D721Med (cell line): ENCODE measurements at places on chromosomes 1 and 21.

- no peak for DNase-seq
These were observed 44.2 kb upstream of the MARK1 start for GRCh38 chr1:220483700-220484099.

DNA sequence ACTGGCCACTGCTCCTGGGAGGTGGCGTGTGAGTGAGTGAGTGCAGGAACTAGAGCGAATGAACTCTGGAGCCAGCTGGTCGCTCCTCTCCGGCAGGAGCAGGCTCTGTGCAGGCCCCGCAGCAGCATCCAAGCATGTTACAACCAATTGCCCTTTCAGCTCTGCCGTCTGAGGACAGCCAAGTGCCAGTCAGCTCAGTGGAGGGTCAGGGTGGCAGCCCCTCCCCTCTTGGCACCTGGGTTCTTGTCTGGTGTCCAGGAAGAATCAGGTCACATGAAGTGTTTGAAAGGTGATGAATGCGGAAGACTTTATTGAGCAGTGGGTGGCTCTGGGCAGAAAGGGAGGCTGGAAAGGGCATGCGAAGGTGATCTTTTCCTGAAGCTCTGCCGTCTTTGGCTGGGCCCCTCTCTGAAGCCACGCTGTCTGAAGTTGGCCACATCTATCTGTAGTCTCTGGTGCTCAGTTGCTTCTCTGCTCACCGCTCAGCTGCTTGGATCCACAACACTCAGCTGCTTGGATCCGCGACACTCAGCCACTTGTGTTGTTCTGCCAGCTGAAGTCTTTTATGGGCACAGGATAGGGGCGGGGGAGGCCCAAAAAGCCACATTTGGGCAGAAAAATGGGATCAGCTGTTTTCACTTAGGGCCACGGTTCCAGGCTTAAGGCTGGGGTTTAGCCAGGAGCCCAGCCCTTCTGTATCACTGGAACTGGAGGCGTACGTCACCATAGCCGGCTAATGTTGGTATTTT, 139.8 kb downstream of the ADSS2 start:
- no peak for DNase-seq

DNA sequence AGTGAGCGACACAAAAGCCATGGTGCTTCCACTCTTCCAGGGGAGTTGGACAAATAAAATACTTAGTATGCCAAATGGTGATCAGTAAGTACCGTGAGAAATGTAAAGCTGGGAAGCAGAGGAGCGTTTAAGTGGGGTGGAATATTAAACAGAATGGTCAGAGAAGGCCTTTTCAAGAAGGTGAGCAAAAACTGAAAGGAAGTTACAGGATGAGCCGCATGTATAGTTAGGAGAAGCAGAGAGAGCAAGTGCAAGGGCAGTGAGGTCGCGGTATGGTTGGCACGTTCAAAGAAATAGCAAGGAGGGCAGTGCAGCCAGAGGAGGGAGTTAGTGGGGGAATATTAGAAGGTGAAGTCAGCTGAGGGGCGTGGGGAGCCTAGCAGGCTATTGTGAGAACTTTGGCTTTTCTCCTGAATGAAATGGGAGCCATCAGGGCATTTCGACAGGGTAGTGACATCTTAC, 748 bp upstream of the ATP6V0B start:
- no peak for DNase-seq

DNA sequence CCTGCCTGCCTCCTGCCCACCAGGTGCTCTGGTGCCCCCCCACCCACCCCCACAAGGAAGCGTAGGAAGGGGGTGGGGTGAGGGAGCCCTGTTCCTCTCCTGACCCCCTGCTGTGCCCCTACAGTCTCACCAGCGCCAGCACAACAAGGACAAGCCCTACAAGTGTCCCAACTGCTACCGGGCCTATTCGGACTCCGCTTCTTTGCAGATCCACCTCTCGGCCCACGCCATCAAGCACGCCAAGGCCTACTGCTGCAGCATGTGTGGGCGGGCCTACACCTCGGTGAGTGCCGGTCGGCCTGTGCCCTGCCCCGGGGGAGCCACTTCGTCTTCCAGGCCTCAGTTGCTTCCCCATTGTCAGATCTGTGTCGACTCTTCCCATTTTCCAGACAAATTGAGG, 25.9 kb downstream of the A3GALT2 start:
- DNase-seq = no peak

DNA sequence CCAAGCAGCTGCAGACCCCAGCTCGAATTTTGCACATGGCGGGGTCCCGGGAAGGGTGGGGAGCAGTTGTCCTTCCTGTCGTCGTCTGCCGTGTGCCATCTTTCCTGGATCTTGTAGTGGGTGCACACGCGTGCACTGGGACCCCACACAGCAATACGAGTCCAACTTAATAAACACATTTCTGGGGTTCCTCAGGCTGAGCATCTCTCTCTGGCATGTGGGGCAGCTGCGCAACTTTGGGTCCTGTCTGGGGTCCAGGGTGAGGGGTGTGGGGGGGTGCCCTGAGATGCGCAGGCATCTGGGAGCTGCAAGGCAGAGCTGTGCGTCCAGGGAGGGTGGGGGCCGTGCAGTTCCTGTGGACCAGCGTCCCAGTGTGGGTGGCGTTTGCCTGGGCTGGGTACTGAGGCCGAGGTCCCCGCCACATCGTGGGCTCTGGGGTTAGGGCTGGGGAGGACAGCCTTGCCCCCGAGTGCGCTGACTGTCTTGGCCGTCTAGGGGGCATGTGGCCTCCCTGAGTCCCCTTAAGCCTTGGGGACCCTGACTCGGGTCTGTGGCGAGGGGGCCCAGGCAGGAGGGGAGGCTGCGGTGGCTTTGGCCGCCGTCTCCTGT, 652 bp upstream of the PLEKHN1 start:
- DNase-seq = no peak

- no peak for DNase-seq
These were observed 52.2 kb downstream of the YARS1 start for GRCh38 chr1:32764826-32765569.

- DNase-seq = no peak
These were observed 12.1 kb upstream of the DIPK1A start for GRCh38 chr1:92973203-92973897.

- DNase-seq = no peak
These were observed 296.1 kb downstream of the PDE4B start for GRCh38 chr1:66088787-66089186.

DNA sequence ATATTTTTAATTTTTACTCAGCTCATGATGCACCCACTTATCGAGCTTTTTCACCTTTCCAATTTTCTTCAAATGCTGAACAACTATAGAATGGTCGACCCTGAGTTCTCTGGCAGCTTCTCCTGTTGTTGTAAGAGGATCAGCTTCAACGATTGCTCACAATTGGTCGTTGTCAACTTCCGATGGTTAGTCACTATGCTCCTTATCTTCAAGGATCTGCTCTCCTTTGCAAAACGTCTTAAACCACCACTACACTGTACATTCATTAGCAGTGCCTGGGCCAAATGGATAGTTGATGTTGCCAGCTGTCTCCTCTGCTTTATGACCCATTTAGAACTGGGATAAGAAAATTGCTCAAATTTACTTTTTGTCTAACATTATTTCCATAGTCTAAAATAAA, 385.9 kb upstream of the LYPLAL1 start:
- no peak for DNase-seq

DNA sequence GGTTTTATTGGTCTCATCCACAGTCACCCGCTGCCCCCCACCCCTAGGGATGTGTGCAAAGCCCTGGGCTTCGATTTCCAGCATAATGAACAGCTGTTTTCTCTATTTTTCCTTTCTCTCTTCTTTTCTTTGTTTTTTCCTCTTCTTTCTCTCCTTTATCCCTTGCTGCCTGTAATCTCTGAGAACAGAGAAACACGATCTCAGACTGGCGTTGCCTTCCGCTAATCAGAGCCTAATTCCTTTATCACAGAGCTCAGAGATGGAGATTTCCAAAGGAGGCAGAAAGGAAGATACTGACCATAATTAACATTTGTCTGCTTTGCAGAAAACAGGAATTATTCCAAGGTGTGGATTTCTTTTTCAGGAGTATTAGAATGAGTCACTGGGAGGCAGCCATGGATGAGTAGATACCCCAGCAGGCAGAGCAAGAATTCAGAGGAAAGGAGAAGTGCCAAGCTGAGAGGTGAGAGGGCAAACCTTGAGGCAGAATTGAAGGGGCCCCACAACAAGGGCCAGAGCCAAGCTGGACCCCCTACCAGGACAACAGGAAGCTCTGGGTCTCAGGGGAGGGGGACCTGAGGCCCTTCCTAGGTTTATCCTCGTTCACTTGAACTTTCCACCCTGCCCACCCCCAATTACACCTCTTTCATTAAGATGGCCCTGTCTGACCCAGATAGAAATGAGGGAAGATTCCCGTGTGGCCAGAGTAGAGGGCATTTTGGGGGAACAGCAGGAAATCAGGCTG, 33.3 kb downstream of the MATN1 start:
- DNase-seq = no peak

- DNase-seq = no peak
These were observed 80.3 kb downstream of the DISC1 start for GRCh38 chr1:231706934-231707333.

GRCh38 chr1:173669491-173669941, at the start of gene ANKRD45:
ANKRD45 (minus strand) TSS chr1:173669851; CDS start chr1:173659418, 10,433 bp downstream.
- no peak for DNase-seq

DNA sequence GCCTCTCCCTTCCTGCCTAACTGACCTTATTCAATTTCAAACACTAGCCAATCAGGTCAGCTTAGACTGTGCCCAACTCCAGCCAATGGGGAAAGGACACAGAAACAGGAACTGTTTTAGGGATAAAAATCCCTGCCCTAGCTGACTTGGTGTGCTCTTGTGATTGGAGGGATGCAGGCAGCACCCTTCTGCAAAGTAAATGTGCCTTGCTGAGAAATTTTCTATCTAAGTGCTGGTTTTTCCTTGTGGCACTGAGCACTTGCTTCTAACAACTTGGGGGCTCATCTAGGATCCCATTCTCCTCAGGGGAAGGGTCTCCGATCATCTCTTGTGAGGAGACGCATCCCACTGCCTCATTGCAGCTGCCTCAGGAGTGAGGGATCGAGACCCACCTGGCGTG, 10.7 kb upstream of the CD2 start:
- no peak for DNase-seq

DNA sequence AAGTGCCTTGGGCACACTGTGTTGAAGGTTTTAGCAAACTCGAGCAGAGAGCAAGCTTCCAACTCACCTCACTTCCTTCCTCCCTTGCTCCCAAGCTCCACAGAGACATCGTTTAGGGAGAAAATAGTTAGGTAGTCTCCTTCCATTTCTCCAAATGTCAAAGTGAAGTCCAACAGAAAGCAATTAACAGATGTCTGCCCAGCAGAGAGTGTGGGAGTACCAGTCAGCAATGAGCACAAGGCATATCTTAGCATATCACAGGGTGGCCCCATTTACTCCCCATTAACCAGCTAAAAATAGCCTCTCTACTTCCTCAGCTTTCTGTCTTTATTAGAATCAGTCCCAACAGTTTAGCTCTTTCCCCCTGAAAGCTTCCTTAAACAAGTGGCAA, 334.2 kb upstream of the CAMK1G start:
- no peak for DNase-seq

- DNase-seq = no peak
These were observed 48.4 kb downstream of the TRIM11 start for GRCh38 chr1:228358039-228358763.

DNA sequence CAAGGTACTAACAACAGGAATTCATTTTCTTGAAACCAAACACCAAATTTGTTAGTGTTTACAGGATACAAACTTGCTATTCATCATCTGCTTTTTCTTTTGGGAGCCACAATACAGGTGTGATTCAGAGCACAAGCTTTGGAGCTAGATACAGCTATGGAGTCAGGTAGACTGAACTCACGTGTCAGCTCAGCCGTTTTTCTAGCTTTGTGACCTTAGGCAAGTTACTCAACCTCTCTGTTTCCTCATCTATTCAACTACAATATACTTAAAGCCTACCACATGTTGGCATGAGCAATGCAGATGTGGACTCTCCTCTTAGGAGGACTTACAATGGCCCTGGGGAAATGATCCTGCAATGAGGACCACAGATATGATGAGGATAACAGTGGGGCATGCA, 6.3 kb downstream of the HTR1D start:
- no peak for DNase-seq

GRCh38 chr1:11701551-11701961, 10.0 kb downstream of the DRAXIN start:
- DNase-seq = no peak

DNA sequence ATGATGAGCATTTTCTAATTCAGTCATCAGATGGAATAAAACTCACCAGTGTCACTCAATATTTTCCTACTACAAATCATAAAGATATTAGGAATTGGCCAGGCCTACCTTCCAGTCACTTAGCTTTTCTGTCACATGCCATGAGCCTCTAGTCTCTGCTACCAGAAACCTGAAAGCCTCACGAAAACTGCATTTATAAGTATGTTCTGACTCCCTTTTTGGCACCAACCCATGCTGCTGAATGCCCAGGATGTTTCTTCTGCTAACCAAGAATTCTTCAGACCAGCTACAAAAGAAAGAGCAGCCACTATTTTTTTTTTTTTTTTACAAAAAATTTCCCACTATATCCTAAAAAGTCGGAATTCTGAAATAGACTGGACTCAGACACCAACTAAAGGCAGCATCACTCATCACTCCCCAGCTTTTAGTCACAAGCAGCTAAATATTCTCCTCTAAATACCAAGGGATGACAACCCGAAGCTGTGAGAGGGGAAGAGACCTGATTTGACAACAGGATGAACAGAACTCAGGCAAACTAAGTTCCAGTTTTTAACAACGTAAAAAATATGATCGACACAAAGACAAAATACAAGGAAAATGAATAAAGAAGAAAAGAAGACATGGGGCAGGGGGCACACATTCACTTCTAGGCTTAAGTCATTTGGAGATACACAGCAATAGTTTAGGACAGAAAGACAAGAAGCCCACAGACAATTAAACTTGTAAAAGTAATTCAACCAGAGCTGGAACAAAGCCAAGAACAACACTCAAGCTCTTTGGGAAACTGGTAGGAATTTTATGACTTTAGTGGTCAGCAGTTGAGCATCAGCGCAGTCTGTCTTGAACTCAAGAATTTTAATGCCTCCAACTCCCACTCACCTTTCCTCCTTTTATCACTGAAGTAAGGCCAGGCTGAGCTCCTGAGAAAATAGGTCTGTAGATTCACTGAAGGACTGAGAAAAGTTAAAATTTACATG, 1.7 kb downstream of the DCAF8 start:
- DNase-seq = no peak

GRCh38 chr1:194043984-194044755, 857.8 kb upstream of the B3GALT2 start:
- no peak for DNase-seq

DNA sequence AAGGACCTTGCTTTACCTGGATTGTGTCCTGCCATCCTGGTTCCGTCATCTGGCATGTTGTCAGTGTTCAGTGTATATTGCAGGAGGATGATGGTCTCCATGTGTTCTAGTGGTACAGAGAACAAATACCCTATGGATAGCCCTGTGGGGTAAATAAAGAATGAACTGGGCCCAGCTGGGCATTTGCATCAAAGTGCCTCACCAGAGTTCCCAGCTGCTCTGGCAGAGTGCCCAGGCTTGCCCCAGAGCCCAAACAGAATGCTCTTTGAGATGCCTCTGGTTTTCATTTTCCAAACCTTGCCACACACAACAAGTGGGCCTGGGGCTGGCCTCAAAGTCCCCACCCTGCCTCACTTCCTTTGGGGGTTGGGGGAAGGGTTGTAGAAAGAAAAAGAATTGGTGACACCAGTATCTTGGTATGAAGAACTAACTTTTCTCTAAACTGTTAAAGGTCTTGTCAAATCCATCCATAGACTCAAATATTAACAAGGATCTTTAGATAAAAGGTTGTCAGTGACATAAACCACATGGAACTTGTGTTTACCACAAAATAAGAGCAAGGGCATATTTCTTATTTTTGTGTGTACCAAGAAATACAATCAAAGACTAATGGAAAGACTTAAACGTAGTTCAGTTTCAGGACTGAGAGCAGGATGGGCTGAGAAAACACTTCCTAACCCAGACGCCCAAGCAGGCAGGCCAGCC, 82.2 kb downstream of the LMO4 start:
- no peak for DNase-seq
